ENCODE measurements at places on chromosomes 16 and 17.

DNA sequence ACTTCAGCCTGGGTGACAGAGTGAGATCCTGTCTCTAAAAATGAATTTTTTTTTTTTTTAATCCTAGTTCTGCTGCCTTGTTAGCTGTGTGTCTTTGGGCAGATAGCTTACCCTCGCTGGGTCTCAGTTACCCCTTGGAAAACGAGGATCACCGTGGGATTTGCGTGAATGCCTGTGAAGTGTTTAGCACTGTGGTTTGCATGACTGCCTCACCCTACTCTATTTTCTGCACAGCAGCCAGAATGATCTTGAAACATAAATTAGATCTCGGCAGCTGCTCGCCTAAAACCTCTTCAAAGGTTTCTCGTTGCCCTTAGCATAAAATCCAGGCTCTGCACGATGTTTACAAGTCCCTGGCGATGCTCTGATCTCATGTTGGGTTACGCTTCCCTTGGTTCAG is 71.2 kb upstream of the GRIN2A start:
- no peak for DNase-seq

DNA sequence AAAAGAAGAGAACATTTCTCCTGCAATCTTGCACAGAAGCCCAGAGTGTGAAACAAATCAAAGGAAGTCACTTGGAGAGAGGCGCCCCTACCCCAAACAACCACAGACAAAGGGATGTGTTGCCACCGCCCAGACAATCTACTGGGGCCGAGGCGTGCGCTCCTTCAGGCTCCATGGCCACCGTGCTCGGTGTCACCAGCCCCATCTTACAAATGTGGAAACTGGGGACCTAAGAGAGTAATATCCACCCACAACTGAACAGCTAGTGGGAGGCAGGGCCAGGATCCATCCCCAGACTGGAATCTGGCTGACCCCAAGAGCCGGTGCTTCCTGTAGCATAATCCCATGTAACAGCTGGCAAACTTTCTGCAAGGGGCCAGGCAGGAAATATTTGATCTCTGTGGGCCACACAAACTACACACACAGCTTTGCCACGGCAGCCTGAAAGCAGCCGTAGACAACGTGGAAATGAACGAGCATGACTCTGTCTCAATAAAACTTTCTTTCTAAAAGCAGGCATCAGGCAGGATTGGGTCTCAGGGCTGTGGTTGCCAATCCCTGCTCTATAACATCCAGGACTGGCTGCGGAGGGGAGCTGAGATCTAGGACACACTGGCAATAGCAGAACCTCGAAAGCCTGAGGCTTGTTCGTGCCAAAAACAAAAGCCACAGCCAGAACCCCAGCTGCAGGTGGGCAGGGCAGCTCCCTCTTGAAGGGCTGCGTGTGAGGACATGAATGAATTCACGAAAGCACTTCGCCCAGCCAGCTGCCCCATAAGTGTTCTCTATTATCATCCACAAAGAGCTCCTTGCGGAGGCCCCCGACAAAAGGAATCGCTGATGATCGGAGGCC is 26.6 kb upstream of the GINS2 start:
- DNase-seq, result no peak

GRCh38 chr17:15233022-15233805 is 31.9 kb downstream of the PMP22 start:
- no peak for DNase-seq

- DNase-seq, result no peak
Observed at GRCh38 chr17:57527221-57528057, 217.7 kb downstream of the CCDC182 start.

DNA sequence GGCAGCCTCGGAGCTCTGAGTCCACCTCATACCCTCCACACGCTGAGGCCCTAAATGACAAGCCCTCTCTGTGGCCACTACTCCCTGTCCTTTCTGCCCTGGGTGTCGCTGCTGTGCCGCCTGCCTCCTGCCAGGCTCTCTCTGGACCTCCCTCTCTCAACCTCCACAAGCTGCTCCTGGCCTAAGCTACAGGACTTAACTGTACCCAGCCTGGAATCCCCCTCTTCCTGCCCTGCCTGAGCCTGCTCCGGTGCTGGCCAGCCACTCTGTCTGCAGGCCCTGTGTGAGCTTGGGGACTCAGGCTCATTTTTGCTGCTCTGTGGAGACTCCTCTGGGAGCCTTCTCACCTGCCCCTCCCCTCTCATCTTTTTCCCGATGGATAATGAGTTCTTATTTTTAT is 21.5 kb downstream of the IFT140 start:
- DNase-seq, result no peak
